ENCODE measurements at places on chromosomes 1 and 21.
A peak's percentile ranks its signal among the peaks of the same experiment; 100 is the strongest.

DNA sequence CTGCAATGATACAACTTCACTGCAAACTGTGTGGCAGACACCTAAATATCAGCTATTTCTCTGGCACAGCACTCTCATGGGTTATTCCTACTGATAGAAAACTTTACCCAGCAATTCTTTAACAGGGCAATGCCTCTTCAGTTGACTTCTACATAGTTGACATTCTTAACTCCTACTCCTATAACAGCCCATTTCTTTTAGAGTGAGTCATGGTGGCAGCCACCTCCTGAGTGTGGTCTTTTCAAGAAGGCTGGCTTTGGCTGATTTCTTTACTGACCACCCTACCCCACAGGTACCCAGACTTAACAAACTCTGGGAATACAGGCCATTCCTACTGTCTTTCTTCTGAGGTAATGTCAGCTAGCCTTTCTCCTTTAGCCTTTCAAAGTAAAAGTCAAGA is 805.8 kb upstream of the ADGRL2 start:
- H3K27ac ChIP-seq, result no peak overlapping the region
- no peaks in the 10 kb centered on the region for H3K4me1 ChIP-seq
- no peak overlapping the region for H3K4me3 ChIP-seq
- H3K36me3 ChIP-seq, result no peaks in the 10 kb centered on the region
- H3K27me3 ChIP-seq, result no peaks in the 10 kb centered on the region

DNA sequence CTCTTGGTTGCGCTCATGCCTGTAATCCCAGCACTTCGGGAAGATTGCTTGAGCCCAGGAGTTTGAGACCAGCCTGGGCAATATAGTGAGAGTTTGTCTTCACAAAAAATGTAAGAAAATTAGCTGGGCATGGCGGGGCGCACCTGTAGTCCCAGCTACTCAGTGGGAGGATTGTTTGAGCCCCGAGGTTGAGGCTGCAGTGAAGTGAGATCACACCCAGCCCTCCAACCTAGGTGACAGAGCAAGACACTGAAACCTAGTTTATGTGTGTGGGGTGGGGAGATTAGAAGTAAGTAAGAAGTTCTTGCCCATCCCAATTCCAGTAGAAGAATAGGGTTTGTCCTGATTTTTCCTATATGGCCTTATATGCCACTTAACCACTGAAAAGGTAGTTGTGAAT is 2.0 kb downstream of the RPL5 start:
- peaks cover 1% of the 10 kb centered on the region for H3K4me1 ChIP-seq
- H3K36me3 ChIP-seq, result peaks cover 7% of the 10 kb centered on the region
- no peak for DNase-seq
- peak overlapping the region; percentile 15 for H3K4me3 ChIP-seq

DNA sequence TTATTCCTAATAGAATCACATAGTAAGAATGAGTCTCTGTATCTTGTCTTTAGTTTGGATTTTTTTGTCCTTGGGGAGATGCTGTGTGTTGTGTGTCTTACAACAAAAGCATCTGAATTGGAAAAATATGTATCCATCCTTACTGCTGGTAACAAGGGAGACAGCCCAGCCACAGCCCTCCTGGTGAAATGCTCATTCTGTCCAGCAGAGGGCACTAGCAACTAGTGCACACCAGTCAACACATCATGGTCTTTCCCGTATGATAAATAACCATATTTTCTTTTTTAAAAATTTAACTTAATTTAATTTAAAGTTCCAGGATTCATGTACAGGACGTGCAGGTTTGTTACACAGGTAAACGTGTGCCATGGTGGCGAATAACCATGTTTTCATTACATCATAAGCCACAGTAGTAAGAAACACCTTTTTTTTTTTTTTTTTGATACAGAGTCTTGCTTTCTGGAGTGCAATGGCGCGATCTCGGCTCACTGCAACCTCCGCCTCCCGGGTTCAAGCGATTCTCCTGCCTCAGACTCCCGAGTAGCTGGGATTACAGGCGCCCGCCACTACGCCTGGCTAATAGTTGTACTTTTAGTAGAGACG is 245.1 kb downstream of the PTBP2 start:
- peak; percentile 67 for DNase-seq
- no peaks in the 10 kb centered on the region for H3K36me3 ChIP-seq
- no peak overlapping the region for H3K27ac ChIP-seq
- H3K4me1 ChIP-seq, result no peaks in the 10 kb centered on the region
- H3K4me3 ChIP-seq, result no peak overlapping the region
- H3K27me3 ChIP-seq, result no peaks in the 10 kb centered on the region

- peaks cover 12% of the 10 kb centered on the region for H3K4me1 ChIP-seq
- H3K27me3 ChIP-seq, result no peaks in the 10 kb centered on the region
- peak overlapping the region; percentile 83 for H3K4me3 ChIP-seq
- peak overlapping the region; percentile 97 for H3K27ac ChIP-seq
- DNase-seq, result peak; percentile 73
- peaks cover 3% of the 10 kb centered on the region for H3K36me3 ChIP-seq
Measured at GRCh38 chr1:39409055-39409816, 82.2 kb upstream of the BMP8A start.

DNA sequence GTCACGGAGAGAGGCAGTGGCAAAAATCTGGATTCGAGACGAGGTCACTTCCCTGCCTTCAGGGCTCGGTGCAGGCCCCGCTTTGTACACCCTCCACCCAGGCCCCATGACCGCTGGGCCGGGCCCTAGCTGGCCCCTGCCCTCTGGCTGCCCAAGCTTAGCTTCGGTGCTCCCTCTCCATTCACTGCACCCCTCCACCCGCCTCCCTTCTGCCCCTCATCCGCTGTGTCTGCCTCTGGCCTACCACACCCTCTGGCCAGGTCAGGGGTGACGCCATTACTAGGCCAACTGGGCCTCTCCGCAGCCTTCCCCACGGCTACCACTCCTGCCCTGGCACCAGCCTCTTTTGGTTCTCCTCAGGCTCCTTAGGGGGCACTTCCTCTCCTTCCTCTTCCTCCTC is 528 bp upstream of the CD164L2 start:
- no peaks in the 10 kb centered on the region for H3K36me3 ChIP-seq
- no peaks in the 10 kb centered on the region for H3K4me1 ChIP-seq
- no peak overlapping the region for H3K27ac ChIP-seq
- DNase-seq, result no peak
- H3K27me3 ChIP-seq, result no peaks in the 10 kb centered on the region
- no peak overlapping the region for H3K4me3 ChIP-seq

DNA sequence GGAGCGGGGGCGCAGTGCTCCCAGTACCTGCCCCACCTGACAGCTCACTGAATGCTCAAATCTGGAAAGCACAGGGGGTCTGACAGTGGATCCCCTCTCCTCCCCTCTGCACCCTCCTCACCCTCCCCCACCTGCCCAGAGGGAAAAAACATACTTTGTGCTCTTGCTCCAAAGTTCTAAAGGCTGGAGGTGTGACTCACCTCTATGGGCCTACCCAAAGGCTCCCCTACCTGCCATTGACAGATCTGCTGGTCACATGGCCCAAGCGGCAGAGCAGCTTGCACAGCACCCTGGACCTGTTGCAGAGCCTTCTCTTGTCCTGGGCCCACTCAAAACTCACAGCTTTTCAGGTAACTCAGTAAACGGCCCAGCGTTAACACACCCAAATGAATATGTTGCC is 55.7 kb downstream of the ADSS2 start:
- H3K27ac ChIP-seq, result no peak overlapping the region
- no peaks in the 10 kb centered on the region for H3K36me3 ChIP-seq
- peak; percentile 47 for DNase-seq
- no peak overlapping the region for H3K4me3 ChIP-seq

DNA sequence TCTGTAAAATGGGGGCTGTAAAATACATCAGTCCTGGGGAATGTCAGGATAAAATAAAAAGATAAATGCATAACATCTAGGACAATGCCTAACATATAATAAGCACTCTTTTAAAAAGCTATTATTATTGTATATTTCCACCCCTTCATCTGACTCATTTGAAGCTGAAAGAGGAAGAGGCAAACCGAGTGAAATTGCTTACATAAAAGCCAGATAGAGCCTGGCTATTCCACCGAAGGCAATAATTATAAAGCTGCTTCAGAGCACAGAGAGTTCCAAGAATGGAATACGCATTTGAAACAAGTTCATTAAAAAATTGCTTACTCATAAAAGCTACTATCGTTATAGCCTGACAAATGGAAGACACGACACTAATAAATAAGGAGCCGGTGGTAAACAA is 186.1 kb upstream of the CAMK1G start:
- peak overlapping the region; percentile 88 for H3K27ac ChIP-seq
- H3K4me1 ChIP-seq, result peaks cover 22% of the 10 kb centered on the region
- no peaks in the 10 kb centered on the region for H3K27me3 ChIP-seq
- H3K36me3 ChIP-seq, result no peaks in the 10 kb centered on the region
- no peak for DNase-seq

- H3K4me1 ChIP-seq, result no peaks in the 10 kb centered on the region
- peak; percentile 71 for DNase-seq
- H3K27me3 ChIP-seq, result peaks cover 34% of the 10 kb centered on the region
Measured at GRCh38 chr1:166975361-166976129, at the start of gene ILDR2. TSS of gene ILDR2 (minus strand) at chr1:166975540. CDS start at chr1:166975268, 272 bp downstream.

DNA sequence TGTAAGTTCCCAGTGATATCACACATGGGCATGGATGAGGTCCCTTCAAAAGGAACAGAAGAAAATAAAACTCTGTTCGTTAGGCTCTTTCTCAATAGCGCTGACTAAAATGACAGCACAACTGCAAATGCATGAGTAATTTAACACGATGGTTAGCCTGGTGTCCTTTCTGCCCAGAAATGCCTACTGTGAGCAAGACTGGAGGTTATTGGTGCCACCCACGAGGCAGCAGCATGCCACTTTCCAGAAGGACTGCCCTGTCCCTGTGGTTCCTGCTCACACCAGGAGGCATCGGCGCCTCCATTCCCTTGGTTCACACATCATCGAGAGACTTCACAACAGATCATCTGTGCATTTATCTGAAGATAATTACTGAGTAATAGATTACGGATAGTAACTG is 26.2 kb downstream of the VPS26C start:
- no peak overlapping the region for H3K4me3 ChIP-seq
- no peak overlapping the region for H3K27ac ChIP-seq
- peaks cover 2% of the 10 kb centered on the region for H3K4me1 ChIP-seq
- DNase-seq, result no peak

GRCh38 chr1:54310439-54311328 is 95.5 kb downstream of the SSBP3 start:
- no peaks in the 10 kb centered on the region for H3K36me3 ChIP-seq
- peaks cover 30% of the 10 kb centered on the region for H3K4me1 ChIP-seq
- peak; percentile 89 for DNase-seq
- no peak overlapping the region for H3K4me3 ChIP-seq

DNA sequence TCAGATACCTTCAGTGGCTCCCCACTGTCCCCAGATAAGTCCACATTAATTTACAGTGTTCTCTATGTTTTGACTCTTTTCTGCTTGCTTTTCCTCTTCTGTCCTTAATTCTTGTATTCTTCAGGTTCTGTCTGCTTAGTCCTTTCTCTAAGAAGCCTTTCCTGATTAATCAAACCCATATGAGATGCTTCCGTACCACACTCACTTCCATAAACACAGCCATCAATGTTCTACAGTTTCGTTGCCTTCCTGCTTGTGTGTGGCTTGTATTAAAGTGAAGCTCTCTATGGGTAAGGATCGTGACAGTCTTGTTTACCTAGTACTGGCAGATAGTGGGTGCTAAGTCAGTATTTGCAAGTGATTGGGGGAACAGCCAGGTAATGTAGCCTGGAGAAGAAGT is 75.9 kb downstream of the PRDM2 start:
- no peaks in the 10 kb centered on the region for H3K36me3 ChIP-seq
- H3K27ac ChIP-seq, result no peak overlapping the region
- H3K4me1 ChIP-seq, result no peaks in the 10 kb centered on the region
- no peak for DNase-seq
- no peaks in the 10 kb centered on the region for H3K27me3 ChIP-seq

GRCh38 chr21:18373606-18374005 is 30.0 kb downstream of the TMPRSS15 start:
- H3K36me3 ChIP-seq, result no peaks in the 10 kb centered on the region
- no peaks in the 10 kb centered on the region for H3K4me1 ChIP-seq
- no peak overlapping the region for H3K4me3 ChIP-seq
- no peak for DNase-seq

GRCh38 chr1:36084497-36085115 is 712 bp downstream of the TEKT2 start:
- H3K4me1 ChIP-seq, result peaks cover 5% of the 10 kb centered on the region
- H3K4me3 ChIP-seq, result peak overlapping the region; percentile 16
- peak; percentile 51 for DNase-seq
- no peaks in the 10 kb centered on the region for H3K36me3 ChIP-seq

GRCh38 chr1:206735553-206736031 is 35.0 kb upstream of the IL19 start:
- H3K4me3 ChIP-seq, result no peak overlapping the region
- H3K36me3 ChIP-seq, result no peaks in the 10 kb centered on the region
- no peak for DNase-seq
- no peak overlapping the region for H3K27ac ChIP-seq

DNA sequence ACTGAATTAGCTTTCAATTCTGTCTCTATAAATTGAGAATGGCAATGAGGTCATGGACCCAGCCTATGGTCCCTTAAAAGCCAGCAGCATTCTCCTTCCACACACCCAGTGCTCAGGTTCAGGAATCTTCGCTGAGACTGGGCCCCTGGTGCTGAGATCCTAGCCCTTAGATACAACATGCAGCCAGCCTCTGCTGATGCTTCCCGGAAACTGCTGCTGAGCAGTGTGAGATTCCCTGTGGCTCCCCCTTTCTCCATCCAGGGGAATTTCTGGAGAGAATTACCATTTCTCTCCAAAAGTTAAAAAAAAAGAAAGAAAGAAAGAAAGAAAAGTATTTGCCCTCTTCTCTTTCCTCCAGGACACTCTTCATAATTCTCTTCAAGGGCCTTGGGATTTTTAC is 31.7 kb upstream of the RALGPS2 start:
- peak; percentile 84 for DNase-seq
- H3K27ac ChIP-seq, result no peak overlapping the region
- no peaks in the 10 kb centered on the region for H3K27me3 ChIP-seq
- H3K36me3 ChIP-seq, result no peaks in the 10 kb centered on the region
- H3K4me3 ChIP-seq, result no peak overlapping the region

DNA sequence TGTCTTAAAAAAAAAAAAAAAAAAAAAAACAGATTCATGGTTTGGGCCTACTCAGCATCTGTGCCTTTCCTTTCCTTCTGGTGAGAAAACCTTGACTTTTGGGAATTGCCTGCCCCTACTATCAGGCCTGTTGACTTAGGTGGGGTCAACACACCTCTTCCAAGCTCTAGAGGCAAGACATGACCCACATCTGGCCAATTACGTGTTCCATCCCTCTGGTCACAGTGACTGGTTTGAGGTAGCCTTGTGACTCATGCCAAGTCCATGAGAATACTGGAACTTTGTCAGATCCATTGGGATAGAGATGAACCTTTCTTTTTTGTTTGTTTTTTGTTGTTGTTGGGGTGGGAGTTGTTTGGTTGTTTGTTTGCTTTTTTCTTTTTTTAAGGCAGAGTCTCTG is 37.3 kb upstream of the KHDRBS1 start:
- no peak overlapping the region for H3K4me3 ChIP-seq
- no peak for DNase-seq
- H3K36me3 ChIP-seq, result no peaks in the 10 kb centered on the region

DNA sequence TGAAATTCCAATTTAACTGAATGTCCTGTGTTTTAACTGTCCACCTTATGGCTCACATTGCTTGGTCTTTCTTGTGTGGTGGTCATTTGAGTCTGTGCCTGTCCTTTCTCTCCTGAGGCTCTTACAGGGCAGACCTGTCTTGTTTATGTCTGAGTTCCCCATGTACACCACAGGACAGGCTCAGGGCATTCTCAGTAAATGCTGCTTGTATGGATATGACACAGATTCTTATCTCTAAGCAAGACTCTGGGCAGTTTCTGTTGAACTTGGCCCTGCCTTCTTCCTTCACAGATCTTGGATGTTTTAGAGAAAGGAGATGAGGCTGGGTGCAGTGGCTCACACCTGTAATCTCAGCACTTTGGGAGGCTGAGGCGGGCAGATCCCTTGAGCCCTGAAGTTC is 159.1 kb upstream of the CSF3R start:
- H3K27me3 ChIP-seq, result no peaks in the 10 kb centered on the region
- no peaks in the 10 kb centered on the region for H3K4me1 ChIP-seq
- no peaks in the 10 kb centered on the region for H3K36me3 ChIP-seq
- no peak for DNase-seq

All from mesendoderm (in vitro differentiated cells).